Stimulated activated CD4-positive, alpha-beta T cell treated with anti-CD3 and anti-CD28 coated beads, Interleukin-1b, Interleukin-23, amount 100 ng/mL, for 1 hour (primary cell): ENCODE measurements at places on chromosomes 12 and 14.

GRCh38 chr14:69153873-69154270, 953 bp upstream of the DCAF5 start:
- DNase-seq: no peak

DNA sequence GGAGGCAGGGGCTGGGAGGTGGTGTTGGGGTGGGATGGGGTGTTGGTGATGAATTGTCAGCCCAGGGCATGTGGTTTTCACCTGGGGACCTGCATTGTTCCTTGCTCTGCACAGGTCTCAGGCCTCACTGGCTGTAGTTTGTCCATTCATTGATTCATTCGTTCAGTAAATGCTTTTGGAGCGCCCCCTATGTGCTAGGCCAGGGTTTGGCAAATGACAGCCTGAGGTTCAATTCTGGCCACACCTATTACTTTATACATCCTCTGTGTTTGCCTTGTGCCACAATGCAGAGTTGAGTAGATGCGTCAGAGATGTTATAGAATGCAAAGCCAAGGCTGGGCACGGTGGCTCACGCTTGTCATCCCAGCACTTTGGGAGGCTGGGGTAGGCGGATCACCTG, 4.7 kb downstream of the ADCK1 start:
- DNase-seq: peak; percentile 4

DNA sequence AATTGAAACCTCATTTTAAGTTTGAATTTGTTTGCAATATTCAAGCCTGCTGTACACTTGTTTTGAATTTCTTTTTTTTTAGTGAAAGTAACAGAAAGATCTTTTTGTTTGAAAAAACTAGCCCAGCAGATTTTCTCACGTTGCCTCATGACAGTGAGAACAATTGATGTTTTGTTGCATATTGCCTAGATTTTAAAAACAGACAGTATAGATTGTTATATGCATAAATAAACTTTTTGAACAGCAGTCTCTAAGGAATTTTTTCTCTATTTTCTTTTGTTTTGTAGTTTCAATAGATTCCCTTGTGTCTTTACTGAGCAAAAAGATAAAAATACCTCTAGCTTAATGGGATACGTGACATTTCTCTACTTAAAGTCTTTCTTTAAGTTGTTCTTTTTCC, 15.4 kb downstream of the OR6C6 start:
- no peak for DNase-seq

- no peak for DNase-seq
Measured at GRCh38 chr14:97824218-97824617, 1027.0 kb downstream of the VRK1 start.

- no peak for DNase-seq
Measured at GRCh38 chr12:77577791-77578190, 252.9 kb upstream of the NAV3 start.

DNA sequence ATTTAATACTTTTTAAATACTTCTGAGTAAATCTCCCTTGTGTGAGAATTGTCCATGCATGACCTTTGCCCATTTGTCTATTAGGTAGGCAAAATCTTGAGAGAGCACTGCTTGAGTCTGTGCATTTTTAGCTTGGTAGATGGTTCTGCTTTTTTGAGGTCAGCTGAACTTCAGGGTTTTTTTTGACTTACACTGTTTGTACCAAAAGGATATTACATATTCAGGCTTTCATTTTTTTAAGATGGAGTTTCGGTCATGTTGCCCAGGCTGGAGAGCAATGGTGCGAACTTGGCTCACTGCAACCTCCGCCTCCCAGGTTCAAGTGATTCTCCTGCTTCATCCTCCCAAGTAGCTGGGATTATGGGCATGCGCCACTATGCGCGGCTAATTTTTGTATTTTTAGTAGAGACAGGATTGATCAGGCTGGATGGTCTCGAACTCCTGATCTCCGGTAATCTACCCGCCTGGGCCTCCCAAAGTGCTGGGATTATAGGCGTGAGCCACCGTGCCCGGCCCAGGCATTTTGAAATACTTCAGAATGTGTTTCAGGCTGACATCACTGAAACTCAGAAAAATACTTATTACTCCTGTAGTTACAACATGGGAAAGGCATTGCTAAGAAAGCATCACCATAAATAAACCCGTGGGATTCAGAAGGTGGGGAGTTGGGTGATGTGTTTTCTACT, 11.1 kb downstream of the RASSF3 start:
- DNase-seq: no peak

- DNase-seq: no peak
Measured at GRCh38 chr14:68881396-68881795, 88.5 kb upstream of the ZFP36L1 start.

- DNase-seq: no peak
Measured at GRCh38 chr14:30016002-30016401, 88.4 kb upstream of the PRKD1 start.

DNA sequence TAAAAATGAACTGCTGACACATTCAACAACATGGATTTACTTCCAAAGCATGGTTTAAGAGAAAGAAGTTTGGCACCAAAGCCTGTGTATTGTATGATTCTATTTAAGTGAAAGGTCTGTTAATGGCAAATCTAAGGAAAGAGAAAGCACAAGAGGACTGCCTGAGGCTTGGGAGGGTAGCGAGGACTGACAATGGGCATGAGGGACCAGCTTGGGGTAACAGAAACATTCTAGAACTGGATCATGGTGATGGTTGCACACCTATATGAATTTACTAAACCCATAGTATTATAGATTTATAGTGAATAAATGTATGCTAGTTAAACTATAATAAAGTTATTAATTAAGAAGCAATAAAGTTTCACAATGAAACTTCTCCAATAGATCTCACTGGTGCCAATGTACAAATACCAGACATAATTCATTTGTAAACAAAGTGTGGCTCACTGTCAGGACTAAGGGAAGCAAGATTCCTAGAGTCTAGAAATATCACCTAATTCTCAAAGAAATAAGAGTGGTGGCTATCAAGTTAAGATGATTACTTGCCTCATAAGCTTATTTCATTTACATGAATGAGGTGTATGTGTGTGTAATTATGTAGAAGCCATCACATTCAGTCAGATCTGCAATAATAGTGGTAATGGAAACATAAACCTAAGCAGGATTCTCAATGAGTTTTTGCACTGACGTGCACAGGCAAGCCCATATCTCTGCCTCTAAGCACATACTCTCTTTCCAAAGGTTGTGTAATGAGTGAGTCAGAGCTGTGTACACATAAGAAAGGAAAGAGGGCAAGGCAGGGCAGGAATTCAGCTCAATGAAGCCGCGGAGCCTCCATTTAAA, 353.4 kb downstream of the KCNH5 start:
- DNase-seq: no peak

- no peak for DNase-seq
Measured at GRCh38 chr12:89468017-89468416, 56.6 kb downstream of the GALNT4 start.

DNA sequence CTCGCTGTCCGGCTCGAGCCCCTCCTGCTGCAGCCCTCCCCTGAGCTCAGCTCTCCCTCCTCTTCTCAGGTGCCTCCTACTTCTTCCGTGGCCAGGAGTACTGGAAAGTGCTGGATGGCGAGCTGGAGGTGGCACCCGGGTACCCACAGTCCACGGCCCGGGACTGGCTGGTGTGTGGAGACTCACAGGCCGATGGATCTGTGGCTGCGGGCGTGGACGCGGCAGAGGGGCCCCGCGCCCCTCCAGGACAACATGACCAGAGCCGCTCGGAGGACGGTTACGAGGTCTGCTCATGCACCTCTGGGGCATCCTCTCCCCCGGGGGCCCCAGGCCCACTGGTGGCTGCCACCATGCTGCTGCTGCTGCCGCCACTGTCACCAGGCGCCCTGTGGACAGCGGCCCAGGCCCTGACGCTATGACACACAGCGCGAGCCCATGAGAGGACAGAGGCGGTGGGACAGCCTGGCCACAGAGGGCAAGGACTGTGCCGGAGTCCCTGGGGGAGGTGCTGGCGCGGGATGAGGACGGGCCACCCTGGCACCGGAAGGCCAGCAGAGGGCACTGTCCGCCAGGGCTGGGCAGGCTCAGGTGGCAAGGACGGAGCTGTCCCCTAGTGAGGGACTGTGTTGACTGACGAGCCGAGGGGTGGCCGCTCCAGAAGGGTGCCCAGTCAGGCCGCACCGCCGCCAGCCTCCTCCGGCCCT, 22.8 kb downstream of the MMP17 start:
- DNase-seq: no peak

- DNase-seq: no peak
Measured at GRCh38 chr12:105523164-105524057, 192.9 kb downstream of the C12orf75 start.

GRCh38 chr14:43503508-43503907, 1003.6 kb downstream of the FSCB start:
- no peak for DNase-seq

DNA sequence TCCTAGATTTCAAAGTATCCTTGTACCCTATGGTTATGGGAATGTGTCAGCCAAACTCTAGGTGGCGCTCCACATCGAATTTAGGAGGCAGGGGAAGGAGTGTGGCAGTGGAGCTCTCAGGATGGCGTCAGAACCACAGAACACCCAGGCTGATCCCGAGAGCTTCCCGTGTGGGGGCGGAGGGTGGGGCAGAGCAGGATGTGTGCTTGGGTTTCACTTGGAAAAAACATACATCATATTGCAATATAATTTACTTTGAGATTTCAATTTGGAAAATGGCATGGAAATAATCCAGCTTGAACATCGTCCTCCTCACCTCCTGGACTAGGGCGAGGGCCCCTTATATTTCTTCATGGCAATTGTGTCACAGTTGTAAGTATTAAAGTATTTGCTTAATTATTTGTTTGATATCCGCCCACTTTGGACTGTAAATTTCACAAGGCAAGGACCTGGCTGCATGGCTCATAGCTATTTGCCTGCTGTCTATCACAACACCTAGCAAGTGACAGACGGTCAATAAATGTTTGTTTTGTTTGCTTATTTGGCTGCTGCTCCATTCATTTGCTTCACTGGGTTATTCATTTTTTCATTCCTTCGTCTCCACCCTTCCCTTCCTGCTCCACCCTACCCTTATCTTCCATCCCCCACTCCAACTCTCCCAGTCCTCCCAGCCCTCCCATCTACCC, 221.5 kb upstream of the HMGA2 start:
- DNase-seq: no peak

DNA sequence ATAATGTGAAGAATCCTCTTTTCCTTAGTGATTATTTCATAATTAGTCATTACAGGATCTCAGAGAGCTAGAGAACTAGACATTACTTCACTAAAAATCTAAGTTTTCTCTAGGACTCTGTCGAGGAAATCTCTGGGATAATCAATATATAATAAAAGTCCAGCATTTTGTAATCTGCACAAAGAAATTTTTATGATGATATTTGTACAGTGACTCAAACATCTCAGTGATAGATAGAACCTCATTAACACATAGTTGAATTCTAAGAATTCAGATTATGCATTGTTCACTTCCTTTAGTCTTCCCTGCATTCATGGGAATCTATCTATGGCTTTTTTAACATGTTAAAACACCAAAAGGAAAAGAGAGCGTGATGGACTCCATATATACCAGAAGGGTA, 11.0 kb downstream of the ITPR2 start:
- DNase-seq: no peak

- DNase-seq: no peak
Measured at GRCh38 chr14:74843653-74844052, 32.3 kb downstream of the PROX2 start.
